ENCODE measurements at places on chromosomes 4 and X.

DNA sequence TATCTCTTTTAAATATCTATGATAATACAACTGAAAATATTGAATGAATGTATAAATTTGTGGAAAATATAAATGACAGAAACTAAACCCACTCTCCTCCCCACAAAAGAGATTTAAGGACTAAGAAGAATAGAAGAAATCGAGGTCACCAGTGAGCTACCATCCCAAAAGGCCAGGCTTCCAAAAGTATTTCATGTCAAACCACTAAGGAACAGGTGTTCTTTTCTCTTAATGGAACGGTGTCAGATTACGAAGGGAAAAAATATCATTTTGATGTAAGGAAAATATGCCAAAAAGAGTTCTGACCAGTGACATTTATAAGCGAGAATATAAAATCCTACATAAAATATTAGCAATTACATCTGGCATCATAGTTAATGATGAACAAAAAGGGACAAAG is 13.6 kb upstream of the TCEAL4 start:
- DNase-seq: no peak

GRCh38 chr4:114599231-114599902 is 760 bp downstream of the UGT8 start:
- no peak for DNase-seq

GRCh38 chr4:118280501-118281218 is 72.1 kb downstream of the PRSS12 start:
- no peak for DNase-seq

DNA sequence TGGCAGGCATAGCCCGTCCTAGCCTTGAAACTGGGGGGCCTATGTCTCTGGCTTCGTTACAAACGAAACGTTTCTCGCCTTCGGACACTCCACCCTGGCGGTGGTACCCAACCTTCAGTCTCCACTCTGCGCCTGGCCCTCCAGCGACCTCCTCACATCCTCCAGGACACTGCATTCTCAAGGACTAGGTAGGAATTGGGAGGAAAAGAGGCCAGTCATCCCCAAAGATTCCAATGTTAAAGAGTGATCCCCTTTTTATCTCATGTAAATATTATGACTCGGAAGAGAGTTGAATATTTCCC is 2.1 kb upstream of the NKX6-1 start:
- DNase-seq: no peak

DNA sequence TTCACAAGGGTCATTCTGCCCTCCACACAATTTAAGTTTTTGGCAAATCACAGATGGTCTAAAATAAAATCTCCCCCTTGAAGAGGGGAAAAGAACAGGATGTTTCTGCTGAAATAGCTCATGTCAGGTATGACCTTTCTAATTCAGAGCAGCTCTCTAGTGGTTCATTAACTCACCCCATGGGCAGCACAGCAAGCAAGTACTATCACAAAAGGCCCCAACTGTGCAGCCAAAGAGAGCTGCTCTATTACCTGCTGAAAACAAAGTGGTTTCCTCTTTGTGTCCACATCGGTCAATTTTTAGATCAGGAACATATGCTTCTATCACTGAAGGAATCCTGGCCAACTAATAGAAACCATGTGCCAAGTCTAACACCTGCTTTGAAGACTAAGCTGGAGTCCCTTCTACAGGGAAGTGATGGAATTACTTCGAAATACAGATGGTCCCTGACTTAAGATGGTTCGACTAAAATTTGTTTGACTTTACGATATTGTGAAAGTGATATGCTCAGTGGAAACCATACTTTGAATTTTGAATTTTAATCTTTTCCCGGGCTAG is 164.3 kb downstream of the ENOX2 start:
- DNase-seq: no peak

DNA sequence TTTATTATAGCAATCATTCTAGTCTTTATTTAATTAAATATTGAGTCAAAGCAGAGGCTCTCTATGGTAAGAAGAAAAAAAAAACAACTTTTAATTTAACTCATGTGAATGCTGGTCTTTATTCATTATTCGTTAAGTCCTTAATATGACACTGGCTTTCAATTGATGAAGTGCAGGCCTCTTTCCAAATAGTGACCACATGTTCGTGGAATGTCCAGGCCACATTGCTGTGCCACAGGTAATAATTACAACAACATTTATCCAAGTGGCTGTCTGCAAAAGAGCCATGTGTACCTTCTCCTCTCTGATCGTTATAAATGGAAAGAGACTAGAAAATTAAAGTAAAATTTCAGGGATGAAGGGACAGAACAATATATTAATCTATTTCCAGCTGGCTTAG is 220.1 kb upstream of the PABPC4L start:
- no peak for DNase-seq

DNA sequence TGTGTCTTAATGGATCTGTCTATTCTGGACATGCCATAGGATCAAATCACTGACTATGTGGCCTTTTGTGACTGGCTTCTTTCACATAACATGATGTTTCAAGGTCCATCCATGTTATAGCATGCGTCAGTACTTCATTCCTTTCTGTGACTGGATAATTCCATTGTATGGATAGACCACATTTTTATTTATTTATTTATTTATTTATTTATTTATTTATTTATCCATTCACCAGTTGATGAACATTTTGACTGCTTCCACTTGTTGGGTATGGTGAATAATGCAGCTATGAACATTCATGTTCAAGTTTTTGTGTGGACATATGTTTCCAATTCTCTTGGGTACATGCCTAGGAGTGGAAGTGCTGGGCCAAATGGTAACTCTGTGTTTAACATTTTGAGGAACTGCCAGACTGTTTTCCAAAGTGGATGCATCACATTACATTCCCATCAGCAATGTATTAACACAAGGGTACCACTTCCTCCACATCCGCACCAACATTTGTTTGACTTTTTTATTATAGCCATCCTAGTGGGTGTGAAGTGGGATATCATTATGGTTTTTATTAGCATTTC is 14.0 kb downstream of the RTL5 start:
- no peak for DNase-seq

DNA sequence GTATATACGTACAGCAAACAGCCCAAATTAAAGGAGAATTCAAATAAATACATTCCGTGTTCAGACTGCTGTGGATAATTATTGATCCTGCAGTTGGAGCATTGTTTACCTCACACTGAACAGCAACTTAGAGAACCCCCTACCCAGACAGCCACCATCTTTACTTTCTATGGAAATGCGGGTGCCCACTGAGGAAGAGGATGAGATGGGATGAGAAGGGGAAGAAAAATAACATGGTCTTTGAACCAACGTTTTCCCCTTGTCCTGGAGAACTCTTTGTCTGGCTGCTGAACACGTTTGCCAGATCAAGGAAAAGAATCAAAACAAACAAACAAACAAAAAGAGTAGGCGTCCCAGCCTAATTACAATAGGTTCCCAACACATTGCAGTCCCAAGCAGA is 1.5 kb downstream of the TSPAN5 start:
- no peak for DNase-seq

- no peak for DNase-seq
These were observed 341.3 kb downstream of the ADGRL3 start for GRCh38 chr4:61541459-61541858.

DNA sequence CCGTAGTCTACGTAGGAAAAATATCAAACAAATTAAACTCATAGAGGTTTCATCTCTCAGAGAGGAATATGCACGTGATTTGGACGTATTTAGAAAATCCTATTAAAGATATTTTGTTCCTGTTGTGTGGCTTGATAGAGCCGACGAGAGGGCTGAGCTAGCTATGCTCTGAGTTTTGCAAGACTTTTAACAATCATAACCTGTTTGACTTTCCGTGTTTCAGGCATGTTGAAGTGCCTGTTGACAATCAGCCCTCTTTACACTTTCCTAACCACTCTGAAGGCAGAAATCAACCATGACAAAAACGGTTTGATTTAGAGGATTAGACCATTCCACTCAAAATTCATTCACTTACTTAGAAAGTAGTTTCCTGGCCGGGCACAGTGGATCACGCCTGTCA is 297.3 kb downstream of the ASMT start:
- DNase-seq: no peak

GRCh38 chr4:119942806-119943205 is 123.8 kb downstream of the MAD2L1 start:
- no peak for DNase-seq

DNA sequence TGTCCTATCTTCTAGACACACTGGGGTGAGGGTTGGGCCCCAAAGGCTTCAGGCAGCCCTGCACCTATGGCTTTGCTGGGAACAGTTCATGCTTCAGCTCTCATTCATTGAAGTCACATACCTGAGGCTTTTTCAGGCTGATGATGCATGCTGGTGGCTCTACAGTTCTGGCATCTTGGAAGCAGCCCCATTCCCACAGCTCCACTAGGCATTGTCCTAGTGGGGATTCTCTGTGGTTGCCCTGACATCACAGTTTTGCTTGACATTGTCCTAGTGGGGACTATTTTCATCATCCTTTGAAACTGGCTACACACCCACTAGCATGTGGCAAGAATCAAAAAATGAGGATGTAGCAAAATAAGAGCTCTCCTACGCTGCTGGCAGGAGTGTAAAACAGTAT is 37.7 kb upstream of the C4orf17 start:
- DNase-seq: no peak

DNA sequence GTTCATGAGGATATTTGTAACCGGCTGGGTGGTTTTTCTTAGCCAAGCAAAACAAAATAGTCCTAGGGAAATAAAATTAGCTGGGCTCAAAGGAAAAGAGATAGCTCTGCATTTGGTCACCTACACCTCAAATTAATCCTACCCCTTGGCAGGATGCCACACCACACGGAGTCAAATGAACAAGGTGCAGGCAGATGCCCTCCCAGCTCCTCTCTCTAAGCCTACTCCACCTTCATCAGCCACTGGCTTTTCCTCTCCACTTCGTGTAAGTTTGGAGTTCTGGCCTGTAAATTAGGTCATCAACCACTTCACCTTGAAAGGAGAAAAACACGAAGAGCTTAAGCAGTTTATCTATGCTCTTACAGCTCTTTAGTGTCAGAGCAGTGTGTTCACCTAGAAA is 1.4 kb downstream of the DDIT4L start:
- no peak for DNase-seq

DNA sequence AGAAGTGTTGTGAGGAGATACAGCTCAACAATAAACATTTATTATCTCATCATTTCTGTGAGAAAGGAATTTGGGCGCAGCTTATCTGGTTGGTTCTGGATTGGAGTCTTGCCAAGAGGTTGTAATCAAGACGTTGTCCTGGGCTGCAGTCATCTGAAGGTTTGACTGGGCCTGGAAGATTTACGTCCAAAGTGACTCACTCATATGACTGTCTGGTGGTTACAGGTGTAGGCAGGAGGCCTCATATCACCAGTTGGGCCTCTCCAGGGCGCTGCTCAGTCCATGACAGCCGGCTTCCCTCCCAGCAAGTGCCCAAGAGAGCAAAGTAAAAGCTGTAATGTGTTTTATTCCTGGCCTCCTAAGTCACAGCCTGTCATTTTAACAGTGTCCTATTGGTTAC is 106.3 kb downstream of the USP46 start:
- no peak for DNase-seq

GRCh38 chr4:7190691-7191545 is 1.4 kb upstream of the SORCS2 start:
- peak; percentile 43 for DNase-seq

GRCh38 chr4:82437285-82438005 is 7.1 kb downstream of the ENOPH1 start:
- no peak for DNase-seq

DNA sequence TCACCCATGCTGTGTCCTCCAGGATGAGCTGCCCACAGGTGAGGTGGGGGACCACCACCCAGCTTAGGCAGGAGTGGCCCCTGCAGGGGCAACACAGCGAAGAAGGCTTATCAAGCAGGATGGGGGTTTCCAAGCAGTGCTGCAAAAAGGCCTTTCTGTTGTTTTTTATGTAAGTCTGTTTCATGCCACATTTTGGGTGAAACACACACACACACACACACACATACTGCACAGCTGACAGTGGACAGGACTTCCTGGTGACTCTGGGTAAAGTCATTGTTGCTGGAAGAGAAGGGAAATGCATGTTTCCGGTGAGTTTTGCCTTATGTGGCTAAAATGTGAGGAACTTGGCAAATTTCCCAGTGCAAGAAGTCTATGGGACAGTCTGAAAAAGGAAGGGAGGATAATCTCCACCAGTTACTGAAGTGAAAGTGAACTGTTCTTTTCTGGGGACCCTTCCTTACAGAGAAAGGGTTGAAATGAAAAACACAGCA is 119.2 kb downstream of the IRF2 start:
- DNase-seq: no peak

DNA sequence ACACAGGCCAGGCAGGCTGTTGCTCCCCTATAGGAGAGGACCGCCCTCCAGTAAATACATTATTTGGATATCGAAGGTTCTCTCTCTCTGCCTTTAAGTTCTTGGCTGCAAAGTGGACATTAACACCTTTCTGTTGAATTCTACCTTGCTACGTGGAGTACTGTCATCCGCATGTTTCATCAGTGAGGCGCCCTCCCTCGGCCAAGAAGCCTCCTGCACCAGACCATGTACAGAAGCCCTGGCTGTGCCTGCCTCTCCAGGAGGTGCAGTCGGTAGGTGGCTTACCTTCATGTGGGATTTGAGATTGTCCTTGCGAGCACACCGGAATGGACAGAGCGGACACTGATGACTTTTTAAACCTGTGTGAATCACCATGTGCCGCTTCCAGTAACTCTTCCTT is 46.7 kb downstream of the ZNF827 start:
- DNase-seq: no peak

DNA sequence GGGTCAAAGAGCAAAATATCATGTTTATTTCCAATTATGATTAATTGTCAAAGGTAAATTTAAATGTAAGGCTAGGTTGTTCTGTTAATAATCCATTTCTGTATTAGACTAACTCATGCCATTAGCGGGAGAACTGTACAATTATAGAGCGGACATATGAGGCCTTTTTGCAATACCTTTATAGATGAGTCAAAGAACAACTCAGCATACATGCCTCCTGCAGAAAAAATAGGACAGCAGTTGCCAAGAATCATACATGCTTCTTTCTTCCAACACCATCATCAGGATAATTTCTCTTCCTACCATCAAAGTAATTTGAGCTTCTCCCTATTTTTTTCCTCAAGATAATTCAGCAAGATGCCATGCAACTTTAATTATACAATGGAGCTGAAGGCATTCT is 917.8 kb downstream of the ADGRL3 start:
- no peak for DNase-seq

DNA sequence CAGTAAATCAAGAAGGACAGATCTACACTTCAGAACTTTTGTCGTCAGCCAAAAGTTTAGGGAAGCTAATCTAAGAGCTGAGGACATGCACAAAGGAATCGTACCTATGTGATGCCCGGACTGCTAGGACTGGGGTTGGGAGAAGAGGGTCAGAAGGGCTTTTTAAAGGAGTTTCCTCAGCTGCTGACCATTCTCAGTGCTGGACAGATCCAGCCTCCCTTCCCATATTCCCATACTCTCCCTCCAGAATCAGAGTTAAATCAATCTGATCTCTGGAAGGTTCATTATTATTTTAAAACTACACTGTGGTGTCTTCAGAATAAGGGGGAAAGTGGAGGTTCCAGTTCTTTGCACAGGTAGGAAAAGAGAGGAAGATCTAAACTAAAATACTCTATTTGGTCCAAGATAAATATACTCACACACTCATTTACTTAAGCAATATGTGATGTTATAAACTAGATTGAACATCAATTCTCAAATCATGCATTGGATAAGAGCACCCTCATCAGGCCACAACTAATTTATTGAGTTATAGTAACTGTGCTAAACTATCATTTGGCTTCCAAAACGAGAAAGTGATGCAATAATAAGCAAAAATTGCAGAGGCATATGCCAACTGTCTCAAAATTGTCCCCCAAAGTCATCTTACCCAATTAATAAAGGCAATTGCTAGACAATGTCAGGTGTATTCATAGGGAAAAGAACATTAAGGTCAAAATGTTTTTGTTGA is 124.7 kb downstream of the HNRNPD start:
- DNase-seq: no peak

Measured in coronary artery (tissue), 2 donors.